ENCODE measurements at places on chromosomes 6 and 20.

- no peak for DNase-seq
Observed at GRCh38 chr6:8905757-8906156, 470.4 kb upstream of the SLC35B3 start.

- DNase-seq, result no peak
Observed at GRCh38 chr20:50198180-50198666, 7.6 kb downstream of the CEBPB start.

- DNase-seq, result peak; percentile 79
Observed at GRCh38 chr6:45714741-45715507, 300.7 kb downstream of the CLIC5 start.

- no peak for DNase-seq
Observed at GRCh38 chr6:148298683-148299082, 44.0 kb upstream of the SASH1 start.

DNA sequence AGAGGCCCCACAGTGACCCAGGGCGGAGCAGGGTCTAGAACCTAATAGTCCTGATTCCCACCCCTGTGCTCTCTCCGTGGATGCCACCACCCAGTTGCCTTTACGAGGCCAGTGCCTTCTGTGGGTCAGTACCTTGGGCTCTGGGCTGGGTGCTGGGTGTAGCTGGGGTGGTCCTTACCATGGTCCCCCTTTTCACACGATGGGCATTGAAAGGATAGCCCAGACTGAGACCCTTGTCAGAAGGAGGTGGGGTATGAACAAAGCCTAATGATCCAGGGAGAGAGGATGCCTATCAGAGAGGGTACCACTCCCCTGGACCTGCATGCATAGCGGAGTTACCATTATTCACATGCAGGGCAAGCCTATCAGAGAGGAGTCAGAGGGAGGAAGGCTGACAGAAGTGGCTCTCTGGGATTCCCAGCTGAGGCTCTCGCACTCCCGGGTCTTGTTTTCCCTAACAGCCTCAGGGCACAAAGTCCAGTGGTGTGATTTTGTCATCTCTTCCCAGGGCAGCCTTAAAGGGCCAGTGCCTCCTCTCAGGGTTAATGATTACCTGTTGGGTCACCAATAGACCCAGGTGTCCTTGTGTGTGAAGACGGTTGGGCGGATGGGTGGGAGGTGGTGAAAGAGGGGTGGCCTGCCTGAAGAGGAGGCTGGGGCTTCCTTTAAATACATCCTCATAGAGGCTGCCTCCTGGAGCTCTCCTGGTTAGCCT is 36.2 kb downstream of the VEGFA start:
- DNase-seq, result no peak

DNA sequence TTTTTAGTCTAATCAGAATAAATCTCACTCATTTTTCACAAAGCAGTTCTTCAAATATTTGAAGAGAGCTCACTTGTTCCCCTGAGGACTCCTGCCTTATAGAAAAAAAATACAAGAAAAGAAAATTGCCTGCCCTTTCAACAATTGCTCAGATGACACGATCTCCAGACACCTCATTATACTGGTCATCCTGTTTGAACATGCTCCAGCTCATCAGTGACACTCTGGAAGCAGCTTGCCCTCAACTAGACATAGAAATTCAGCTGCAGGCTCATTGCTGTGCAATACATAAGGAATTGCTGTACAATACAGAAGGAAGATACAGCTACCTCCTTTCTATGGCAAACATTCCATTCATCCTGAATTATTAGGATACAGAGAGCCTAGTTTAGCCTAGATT is 73.1 kb downstream of the OPN5 start:
- DNase-seq, result no peak

GRCh38 chr6:160256445-160256844 is 2.2 kb downstream of the SLC22A2 start:
- DNase-seq, result no peak

GRCh38 chr20:45128099-45128498 is 3.8 kb upstream of the WFDC12 start:
- no peak for DNase-seq

GRCh38 chr20:53057579-53057978 is 85.4 kb downstream of the TSHZ2 start:
- no peak for DNase-seq

- DNase-seq, result no peak
Observed at GRCh38 chr6:129659590-129660345, 50.2 kb downstream of the ARHGAP18 start.

GRCh38 chr6:124400261-124400999 is 561.8 kb upstream of the RNF217 start:
- DNase-seq, result no peak

DNA sequence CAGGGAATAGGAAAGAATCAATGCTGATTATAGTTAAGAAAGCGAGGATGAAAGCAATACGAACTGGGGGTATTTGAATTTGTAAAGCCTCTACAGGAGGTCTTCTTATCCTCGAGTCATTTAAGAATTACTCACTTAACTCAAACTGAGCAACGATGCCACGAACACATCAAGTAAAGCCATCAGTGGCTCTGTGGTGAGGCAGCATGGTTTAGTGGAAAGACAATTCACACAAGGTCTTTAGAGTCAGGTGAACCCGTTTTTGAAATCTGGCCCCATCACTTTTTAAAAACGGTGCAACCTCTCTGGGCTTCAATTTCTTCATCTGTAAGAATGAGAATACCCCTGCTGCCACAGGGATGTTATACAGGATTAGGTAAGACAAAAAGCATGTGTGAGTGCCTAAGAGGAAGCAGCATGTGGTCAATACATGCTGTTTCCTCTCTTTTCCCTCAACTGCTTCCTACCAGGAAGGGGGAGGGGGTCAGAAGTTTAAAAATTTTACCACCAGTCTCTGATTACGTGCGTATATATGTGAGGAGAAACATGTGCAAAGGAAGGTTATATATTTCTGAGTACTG is 162.0 kb downstream of the BTBD9 start:
- DNase-seq, result no peak

- no peak for DNase-seq
Observed at GRCh38 chr6:70131528-70131927, 171.4 kb downstream of the COL9A1 start.

DNA sequence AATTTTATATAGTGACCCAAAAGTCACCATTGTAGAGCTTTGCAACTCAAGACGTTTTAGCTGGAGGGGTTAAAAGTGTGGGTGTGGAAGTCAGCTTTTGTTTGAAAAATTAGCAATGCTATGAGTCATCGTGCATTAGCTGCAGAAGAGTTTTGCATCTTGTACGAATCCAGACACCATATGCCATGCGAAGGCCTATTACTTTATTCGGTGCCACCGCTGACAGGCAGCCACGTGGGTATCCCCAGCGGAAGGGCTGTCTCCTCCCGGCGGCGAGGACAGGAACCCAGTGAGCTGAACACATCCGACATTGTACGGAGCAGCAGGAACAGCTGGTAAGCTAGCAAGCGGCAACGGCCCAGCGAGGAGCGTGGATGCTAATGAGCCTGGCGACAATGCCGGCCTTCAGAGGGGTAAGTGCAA is 84.4 kb downstream of the INSM1 start:
- no peak for DNase-seq

DNA sequence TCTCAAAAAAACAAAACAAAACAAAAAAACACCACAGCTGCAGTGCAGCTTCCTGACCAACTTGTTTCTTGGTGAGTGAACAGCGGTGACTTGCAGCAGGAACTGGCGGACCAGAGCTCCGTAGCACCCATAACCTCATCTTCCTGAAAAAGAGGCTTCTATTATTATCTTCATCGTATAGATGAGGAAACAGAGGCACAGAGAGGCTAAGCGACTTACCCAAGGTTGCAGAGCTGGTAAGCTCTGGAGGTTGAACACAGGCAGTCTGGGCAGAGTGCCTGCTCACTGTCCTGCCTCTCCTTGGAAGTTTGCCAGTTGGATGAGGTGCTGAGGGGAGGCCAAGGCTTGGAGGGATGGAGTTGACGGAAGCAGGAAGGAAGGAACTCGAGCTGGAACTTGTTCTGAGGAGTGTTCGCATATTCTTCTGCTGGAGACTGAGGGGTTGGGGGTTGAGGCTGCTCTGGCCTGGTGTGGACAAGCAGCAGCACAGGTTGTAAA is 47.9 kb upstream of the CCDC167 start:
- no peak for DNase-seq

GRCh38 chr6:119073307-119074051 is 5.0 kb downstream of the FAM184A start:
- DNase-seq, result no peak

- no peak for DNase-seq
Observed at GRCh38 chr6:39520411-39520810, 197.9 kb upstream of the KCNK16 start.

DNA sequence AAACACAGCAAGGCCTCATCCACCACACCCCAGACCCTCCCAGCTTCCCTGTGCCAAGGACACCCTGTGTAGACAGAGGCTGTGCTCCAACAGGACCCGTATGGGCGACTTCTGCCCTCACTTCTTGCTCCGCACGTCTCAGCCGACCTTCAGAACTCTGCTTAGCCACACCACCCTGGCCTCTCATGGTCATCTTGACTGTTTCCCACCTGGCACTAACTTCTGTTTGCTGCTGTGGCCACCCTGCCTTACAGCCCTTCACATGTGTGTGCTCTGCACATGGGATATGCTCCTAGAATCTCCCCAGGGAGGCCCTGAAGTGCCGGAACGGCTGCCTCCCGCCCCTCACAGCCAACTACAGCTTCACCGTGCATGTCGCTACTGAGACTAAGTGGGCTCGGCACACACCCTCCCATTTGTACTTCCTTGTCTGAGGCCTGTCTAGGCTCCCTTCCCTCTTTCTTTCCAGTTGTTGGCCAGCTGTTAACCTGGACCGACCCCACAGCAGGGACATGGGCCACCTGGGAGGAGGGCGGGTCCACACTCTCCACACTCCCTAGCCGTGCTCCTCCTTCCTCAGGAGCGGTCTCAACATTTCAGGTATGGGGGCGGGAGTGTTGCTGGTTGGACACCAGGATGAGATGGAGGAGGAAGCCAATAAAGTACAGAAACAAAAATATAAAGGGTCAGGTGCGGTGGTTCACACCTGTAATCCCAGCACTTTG is 69.6 kb downstream of the PYGB start:
- no peak for DNase-seq

GRCh38 chr6:87277123-87277522 is 45.3 kb upstream of the SMIM8 start:
- no peak for DNase-seq

DNA sequence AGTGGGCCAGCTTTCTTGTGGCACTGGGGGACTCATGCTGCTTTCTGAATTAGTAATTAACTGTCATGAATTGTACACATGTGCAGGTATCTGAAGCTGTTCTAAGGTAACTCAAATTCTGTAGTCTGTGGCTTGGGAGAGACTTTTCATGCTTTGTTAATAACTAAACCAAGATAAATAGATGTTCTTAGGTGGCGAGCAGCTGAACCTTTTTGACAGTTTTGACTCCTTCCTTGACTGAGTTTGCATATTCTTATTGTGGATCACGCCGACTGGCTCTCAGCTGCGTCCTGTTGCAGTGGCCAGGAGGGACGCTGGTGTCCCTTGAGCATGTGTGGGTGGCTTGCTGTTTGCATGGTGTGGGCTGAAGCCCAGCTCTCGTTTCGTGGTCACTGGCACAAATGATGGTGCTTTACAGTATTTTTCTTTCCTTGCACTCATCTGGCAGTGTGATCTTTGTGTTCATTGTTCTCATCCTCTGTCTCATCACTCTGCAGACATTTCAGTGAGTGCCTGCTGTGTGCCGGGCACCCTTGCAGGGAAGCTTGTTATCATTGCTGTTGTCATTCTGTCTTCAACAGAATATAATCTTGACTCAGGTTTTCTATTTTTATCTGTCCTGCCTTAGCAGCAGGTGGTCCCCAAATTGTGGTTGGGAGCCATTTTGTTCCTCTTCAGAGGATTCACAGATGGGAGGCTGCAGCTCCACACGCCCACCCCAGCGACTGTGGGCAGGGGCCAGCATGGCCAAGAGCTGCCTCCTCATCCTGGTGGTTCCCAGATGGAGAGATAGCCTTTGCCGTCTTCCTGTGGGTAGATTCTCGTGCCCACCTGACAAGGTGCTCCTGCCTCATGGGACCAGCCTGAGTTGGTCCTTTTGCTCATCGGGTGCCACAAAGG is 39.6 kb downstream of the DUSP22 start:
- no peak for DNase-seq

GRCh38 chr20:16048876-16049275 is 524.4 kb downstream of the KIF16B start:
- no peak for DNase-seq

DNA sequence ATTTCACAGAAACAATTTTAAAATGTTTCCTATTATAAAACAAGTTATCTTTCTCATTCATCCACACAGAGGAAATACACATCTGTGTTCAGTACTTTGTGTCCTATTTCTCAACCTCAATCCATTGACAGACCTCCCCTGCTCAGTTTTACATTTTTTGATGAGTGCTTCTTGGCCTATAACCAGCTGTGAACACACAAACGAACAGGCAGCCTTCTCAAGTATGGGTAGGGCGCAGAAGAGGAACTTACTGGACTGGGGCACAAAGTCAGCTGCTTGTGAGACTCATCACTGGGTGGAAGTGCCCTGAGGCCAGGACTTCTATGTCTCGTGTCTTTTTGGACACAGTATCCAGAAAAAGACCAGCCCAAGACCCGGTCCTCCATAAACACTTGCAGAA is 2.8 kb downstream of the RPS6KA2 start:
- DNase-seq, result no peak

DNA sequence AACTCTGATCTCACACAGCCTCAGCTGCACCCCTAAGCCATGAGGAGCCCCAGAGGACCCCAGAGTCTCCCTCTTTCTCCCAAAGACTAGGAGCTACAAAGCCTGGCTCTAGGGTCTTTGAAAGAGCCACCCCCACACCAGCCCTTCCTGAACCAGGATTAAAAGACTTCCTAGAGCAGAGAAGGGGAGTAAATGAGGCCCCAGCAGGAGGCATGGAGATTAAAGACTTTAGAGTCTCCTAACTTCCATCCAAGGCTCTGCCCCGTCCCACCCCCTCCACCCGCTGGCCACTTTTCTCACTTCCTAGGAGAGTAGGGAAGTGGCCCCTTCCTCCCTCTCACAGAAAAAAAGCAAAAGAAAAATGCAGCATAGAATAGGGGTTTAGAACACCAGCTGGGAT is 1.7 kb downstream of the PREX1 start:
- DNase-seq, result no peak

GRCh38 chr6:132760256-132760655 is 2.6 kb upstream of the VNN2 start:
- DNase-seq, result no peak

GRCh38 chr6:129141499-129141898 is 258.6 kb downstream of the LAMA2 start:
- no peak for DNase-seq

DNA sequence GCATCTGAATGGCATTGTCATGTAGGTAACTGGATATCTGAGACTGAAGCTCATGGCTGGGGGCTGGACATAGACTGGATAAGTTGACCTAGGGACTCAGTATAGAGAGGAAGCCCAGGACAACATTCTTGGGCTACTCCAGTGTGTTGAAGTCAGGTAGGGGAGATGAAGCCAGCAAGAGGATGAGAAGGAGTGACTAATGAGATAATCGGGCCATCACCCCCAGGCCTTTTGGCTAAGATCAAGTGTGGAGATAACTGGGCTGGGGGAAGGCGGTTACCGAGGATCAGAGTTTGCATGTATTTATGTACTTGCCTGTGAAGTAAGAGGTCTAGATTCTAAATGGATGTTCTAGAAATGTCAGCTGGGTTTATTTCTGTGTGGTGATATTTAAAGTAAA is 73.4 kb downstream of the ELOVL2 start:
- no peak for DNase-seq

All from vagina (tissue), 2 donors.